Mammary epithelial cell (primary cell): ENCODE measurements at places on chromosomes 6 and 20.

- DNase-seq, result peak; percentile 43
Observed at GRCh38 chr20:41692479-41693135, 74.4 kb upstream of the CHD6 start.

DNA sequence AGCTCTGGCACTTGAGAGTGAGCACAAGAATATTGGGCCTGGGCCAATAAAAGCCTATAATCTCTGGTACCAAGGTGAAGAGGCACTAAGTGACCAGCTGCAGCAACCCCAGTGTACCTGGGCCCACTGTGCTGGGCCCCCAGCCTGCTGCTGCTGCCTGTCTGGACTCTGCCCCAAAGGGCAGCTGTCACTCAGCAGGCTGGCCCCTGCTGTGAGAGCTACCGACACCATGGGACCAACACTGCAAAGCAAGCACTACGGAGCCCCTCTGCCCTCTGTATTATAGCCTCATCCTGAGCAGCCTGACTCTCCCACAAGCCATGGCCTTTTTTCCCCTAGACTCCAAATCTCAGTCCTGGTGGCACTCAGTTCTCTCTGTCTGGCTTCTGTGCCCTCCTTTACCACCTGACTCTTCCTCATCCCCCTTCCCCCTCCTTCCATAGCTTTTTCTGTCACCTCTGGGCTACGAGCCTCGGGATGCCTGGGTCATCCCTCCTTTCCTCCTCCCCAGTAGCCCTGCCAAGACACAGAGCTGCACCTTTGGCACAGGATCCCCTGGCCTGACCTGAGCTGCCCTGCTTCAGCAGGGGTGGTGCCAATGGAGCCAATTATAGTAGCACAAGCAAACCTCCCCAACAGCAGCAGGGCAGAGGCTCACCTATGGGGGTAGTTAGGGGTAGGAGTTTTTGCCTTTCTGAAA is 14.2 kb downstream of the RRP36 start:
- no peak for DNase-seq

- DNase-seq, result no peak
Observed at GRCh38 chr6:37867756-37868446, 48.4 kb downstream of the ZFAND3 start.

- no peak for DNase-seq
Observed at GRCh38 chr20:44222633-44223368, 12.2 kb upstream of the OSER1 start.

DNA sequence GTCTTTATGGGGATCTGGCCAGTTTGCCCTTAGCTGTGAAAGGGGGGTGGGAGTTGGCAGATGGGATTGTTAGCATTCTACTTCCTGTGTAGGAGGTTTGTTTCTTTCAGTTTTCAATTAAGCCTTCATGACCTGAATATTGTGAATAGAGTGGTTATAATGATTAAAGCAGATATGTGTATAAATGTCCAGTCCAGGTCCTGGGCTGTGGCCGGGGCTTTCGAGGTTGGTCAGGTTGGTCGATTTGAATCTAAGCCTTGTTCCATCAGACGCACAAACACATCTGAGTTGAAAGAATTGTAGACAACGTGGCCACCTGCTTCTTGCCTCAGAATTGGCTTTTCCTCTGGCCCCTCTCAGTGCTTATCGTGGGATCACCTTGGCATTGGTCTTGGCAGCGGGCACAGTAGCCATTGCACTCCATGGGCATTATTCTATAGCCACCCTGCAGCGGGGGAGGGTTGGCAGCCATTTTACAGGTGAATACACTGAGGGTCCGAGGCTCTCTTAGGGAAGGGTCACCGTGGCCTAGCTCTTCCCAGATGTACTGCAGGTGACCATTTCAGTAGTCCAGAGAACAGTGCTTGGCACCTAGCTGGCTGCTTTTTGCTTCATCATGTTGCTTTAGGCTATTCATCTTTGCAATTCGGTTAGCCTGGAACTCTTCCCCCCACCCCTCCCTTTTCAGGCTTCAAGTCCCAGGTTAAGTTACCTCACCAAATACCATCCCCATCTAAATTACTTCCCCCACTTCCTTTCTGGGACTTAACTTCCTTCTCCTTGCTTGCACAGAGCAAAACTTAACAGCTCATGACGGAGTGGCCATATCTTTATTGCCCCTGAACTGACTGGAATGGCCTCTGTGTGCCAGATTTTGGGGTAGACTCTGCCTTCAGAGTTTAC is 1.1 kb downstream of the RNF114 start:
- DNase-seq, result peak; percentile 37

DNA sequence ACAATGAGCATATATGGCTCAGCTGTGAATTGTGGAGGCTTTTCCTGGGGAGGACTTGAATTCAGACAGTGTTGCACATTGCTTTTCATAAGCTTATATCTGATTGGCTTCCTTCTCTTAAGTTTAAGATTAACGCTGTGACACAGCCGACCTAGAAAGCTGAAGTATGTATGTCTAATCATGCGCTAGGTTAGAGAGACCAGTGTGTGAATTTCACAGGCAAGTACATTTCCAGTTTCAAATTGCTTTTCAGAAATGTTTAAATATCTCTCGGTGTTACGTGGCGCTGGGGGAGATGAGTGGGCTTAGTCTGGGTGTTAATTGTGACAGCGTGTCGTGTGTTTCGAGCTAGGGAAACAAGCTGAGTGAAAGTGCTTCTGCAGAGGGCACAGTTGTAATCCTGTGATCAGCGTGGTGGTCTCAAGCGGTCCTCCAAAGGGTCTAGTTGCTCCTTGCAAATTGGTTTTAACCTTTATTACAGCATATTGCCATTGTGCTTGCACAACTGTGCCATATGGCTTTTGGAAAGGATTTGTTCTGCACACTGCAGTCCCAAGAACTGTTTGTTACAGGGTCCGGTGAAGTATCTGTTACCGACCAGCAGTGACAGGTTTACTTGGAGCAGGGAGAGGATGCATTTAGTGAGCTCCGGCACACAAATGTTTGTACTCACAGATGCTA is 166.6 kb downstream of the SASH1 start:
- DNase-seq, result no peak

DNA sequence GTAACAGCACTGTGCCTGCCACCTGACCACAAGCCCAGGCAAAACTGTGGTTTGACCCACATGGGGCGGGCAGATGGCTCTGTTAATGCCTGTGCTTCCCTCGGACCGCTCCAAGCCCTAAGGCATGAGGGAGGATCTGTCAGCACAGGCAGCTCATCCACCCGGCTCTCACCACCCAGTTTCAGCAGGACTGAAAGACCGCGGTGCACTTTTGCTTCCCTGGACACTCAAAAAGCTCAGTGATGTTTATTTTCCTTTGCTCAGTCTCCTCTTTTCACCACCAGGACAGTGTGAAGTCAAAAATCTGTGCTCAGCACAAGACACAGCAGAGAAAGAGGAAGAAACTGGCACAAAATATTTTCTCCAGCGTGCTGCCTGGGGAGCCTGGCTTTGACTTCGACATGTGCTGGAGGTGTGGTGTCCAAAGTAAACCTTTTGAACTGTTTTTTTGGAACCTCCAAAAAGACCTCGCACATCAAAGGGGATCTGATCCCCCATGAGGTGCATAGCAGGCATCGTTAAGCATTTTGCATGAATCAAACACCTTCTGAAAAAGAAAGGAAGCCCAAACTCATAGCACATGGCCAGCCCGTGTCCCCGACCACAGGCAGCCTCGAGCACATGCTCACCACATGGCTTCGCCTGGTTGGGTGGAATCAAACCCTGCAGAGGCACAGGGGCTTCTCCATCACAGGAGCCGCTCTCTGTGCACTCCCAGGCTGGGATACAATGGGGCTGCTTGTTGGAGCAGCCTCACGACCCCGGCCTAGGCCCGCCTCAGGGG is 441.7 kb upstream of the JARID2 start:
- DNase-seq, result peak; percentile 80

DNA sequence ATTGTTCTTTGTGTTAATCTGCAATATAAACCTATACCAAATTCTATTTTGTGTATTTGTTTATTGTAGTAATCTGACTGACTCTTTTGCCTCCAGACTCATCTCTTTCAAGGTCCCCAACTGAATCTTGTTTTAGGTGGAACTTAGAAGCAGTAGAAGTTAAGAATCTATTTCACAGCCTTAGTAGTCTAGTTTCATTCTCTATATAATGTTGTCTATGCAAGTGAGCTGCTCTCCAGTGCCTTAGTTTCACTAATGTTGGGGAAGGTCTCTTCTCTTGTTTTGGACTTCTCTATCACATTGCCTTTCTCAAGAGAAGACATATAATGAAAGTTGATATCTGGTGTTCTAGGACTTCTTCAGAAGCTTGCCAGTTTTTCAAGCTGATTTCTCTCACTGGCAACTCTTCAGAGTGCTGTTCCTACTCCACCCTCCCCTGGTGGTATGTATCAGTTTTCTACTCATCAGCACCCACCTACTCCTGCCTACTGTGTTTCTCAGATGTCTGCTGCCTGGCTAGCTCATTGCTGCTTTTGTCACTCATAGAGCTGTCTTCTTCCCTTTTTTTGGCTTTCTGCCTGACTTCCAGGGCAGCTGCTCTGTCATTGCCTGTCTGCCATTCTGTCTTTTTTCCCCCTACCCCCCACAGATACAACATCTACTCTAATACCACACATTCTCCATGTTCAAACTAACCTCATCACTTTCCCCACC is 82.1 kb downstream of the PTPRA start:
- DNase-seq, result no peak

DNA sequence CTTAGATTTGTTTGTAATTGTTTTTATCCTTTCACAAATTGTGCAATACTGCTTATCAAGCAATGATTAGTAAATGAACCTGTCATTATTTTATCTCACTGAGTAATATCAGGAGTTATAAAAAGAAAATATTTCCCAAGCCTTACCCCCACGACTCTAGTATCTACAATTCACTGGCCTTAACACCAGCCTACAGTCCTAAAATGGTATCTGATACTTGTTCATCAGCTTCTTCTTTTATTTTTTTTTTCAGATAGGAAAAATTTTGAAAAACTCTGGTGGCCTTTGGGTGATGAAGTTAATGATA is 160.8 kb upstream of the FOXA2 start:
- DNase-seq, result no peak

DNA sequence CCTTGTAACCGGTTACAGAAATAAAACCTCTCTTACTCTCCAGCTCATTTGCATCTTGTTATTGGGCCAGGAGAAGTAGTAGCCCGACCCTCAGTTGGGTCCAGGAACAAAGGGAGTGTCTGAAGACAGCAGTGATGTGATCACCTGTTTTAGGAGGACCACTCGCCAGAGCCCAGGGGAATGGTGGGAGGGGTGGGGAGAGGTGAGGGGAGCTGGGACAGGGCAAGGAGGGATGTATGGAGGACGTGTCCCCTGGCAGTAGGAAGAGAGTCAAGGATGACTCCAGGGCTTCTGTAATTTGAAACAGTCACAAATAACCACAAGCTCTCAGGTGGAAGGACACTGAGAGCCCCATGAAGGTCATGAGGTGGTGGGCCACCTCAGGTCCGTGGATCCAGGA is 1.4 kb upstream of the PCMTD2 start:
- DNase-seq, result no peak

DNA sequence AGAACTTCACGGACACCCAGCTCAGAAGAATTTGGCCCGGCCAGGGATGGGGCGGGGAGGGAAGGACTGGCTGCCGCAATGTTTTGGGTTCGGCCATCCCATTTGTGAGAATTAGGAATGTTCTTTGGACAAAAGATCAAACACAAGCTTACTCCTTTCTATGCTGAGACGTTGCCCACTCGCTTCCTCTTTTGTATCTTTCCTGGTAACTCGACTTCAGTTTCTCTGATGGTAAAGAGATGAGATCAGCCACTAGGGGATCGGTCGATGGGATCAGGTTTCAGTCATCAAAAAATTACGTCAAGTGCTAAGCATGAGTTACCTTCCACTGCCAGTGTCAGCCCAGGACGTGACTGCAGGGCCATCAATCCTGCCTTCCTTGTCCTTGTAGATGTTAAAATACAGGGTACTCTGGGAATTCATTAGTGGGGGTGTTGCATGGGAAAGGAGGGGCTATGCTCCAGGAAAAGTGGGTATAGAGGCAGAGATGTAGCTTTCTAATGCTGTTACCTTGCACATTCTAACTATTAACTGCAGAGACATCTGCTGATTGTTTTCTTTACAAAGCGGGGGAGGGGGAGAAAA is 190.2 kb downstream of the TSHZ2 start:
- DNase-seq, result peak; percentile 75

GRCh38 chr6:52881996-52882841 is 27.3 kb downstream of the GSTA3 start:
- peak; percentile 70 for DNase-seq

GRCh38 chr20:58670102-58670501 is 19.0 kb downstream of the STX16 start:
- DNase-seq, result no peak

GRCh38 chr20:41268402-41268801 is 49.1 kb downstream of the ZHX3 start:
- DNase-seq, result no peak

DNA sequence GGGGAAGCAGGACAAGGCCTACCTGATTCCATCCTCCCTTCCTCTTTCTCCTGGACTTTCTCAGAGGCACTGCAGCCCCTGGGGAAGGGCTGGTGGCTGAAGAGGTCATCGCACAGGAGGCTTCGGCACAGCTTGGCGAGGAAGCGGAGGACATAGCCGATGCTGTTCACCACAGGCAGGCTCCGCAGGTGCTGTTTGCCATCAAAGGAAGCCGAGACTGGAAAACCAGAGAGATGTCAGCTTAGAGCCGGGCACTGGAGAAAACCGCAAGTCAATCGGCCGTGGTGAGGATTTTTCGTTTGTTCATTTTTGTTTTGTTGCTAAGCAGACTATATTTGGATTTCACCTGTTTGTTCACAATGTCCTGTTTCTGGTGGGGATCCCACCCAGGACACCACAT is 79.2 kb downstream of the SCML4 start:
- no peak for DNase-seq

GRCh38 chr6:17983730-17984129 is 3.7 kb downstream of the KIF13A start:
- peak; percentile 45 for DNase-seq
